ENCODE measurements at places on chromosomes 11 and 22.

DNA sequence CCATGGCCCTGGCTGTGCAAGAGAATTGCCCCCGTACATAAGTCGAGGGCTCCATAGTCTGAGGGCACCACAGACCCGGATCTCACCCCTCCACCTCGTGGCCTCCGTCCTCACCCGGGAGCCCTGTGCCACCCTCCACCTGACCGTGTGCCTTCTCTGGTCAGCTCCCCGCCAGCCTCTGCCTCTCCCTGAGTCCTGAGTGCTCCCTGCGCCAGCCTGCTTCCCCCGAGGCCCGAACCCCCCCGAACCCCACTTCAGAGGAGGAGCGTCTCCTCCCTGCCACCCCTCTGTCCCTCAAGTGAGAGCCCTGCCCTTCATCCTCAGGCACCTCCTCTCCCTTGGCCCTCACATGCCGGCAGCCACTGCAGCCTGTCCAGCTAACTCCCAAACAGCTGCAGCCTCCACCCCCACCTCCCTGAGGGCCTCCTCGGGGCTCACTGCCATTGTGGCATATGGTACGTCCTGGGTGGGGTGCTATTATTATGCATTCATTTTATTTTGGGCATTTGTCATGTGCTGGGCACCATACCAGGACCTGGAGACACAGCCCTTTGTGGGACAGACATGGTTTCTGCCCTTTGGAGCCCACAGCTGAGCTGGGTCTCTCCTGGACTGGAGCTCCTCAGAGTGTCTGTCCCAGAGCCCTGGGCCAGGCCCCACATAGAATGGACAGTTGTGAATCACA, 67.2 kb downstream of the MYO7A start:
- no peak for DNase-seq

GRCh38 chr22:42985531-42985905, 29.4 kb downstream of the PACSIN2 start:
- no peak for DNase-seq

DNA sequence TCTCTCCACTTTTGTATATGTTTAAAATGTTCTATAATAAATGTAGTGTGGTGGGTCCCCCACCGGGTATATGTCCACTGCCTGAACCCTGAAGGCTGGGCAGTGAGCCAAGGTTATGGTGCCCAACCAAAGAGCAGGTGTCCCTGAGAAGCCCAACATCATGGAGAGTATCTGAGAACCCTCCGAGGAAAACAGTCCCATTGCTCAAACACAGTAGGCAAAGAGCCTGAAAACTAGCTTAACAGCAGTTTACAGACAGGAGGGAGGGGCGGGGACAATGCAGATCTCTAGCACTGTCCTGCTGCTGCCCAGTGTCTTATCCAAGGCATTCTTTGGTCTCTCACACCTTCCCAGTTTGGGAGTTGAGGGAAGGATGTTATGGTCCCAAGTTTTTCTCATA, 91.0 kb downstream of the TMPRSS5 start:
- no peak for DNase-seq

DNA sequence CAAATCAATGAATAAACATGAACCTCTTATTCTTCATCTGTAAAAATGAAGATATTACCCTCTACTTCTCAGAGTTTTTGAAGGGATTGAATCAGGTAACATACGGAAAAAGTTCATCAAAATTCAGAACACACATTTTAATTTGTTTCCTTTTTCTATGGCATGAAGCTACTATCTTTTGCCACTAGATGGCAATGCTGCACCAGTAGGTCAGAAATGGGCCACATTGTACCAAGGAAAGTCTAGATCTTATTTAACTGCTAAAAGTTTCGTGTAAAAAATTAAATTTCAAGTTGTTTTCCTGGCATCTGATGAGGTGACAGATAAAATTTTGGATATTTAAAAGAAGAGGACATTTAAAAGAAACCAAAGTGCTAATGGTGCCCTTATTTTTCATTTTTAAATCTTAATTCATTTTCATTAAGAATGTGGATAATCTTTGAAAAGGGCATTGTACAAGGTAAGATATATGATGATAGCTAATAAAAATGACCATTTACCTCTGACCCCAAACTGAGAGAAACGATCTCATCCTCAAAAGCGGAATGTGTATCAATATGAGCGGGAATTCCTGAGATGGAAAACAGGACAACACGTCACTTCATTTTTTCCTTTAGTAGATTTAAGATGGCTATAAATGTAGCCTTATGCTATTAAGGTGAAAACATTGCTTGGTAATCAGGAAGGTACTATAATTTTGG, 16.1 kb downstream of the ALKBH8 start:
- DNase-seq, result no peak

- no peak for DNase-seq
Observed at GRCh38 chr11:69022260-69022659, 9.2 kb upstream of the MRGPRF start.

GRCh38 chr11:61935861-61936260, 14.3 kb upstream of the BEST1 start:
- DNase-seq, result no peak

DNA sequence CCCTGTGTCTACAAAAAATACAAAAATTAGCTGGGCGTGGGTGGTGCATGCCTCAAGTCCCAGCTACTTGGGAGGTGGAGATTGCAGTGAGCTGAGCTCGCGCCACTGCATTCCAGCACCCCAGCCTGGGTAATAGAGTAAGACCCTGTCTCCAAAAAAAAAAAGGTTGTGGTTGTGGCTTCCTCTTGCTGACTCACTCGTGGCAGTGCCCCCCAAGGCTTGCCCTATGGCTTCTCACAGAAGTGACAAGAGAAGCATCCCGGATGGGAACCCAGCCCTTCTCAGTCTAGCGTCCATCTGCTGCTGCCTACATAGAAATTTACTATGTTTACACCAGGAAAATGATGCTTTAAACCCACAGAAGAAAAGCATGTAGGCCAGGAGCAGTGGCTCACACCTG, 68.5 kb upstream of the PITPNB start:
- DNase-seq, result no peak

DNA sequence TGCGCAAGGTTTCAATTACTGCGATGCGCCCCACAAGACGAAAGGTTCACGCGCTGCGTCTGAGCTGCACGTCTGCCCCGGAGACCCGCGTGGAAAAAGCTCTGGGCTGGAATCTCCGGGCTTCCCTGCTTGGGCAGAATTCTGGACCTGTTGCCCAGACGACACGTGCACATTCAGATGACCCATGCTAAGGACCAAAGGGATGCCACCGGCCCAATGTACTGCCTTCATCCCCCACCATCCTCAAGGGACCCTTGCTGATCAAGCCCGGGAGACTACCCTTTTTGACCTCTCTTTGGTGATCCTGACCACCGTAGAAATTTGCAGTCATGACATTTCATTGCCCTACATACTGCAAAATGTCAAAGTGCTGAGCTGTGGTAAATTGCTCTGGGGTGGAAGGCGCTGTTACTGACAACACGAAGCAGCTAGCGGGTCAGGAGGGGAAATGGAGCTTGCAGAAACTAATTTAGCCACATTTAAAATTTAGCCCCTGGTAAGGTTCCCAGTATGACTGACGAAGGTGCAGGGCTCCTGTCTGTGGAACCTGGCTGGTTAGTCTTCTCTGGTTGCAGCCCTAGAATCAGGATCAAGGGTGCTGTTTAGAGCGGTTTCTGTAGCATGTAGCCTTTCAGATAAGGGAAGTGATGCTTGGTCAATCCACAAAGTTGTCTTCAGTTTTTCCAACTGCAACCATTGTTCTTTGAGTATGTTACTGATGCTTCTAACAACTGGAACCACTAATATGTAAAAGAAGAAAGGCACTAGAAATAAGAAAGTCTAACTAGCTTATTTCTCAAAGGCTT, 81.9 kb downstream of the PRR5L start:
- DNase-seq, result no peak

GRCh38 chr11:4072668-4073285, 21.8 kb upstream of the RRM1 start:
- DNase-seq, result no peak

- DNase-seq, result no peak
Observed at GRCh38 chr22:35409783-35410662, 10.1 kb downstream of the MCM5 start.

GRCh38 chr11:11038352-11038751, 180.5 kb upstream of the ZBED5 start:
- DNase-seq, result no peak

GRCh38 chr22:42299586-42300258, 29.3 kb upstream of the TCF20 start:
- no peak for DNase-seq

- DNase-seq, result no peak
Observed at GRCh38 chr11:72777755-72778278, 16.0 kb downstream of the STARD10 start.

DNA sequence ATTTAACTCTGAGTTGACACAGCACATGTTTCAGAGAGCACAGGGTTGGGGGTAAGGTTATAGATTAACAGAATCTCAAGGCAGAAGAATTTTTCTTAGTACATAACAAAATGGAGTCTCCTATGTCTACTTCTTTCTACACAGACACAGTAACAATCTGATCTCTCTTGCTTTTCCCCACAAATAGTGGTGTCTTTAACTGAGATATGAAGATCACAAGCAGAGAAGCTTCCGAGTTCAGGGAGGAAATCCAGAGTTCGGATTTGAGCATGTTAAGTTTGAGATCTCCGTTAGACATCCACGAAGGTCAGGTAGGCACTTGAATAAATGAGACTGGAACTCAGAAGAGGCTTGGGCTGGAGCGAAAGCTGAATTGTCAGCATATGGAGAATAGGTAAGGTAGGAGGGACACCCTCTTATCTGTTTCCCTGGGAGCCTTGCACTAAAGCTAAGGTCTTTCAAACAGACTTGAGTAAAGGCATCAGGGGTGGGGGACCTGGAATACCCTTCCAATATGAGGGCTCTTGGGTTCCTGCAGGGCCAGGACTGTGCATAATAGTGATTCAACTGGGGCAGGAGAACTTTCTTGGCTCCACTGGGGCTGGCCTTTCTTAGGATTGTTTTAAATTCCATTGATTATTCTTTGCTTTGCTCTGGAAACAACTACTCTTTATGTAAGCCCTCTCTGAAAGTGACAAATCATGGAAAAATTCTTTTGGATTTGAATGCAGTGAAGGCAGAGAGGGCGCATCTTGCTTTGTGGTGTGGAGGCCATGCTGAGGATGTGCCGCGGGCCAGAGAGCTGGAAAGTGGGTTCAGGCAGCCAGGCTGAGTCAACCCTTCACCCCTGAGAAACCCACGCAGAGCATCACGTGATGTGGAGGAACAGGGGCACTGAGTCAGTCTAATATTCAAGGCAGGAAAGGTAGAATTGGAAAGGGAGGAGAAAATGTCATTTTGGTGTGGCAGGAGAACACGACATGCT, 62.7 kb upstream of the AMPD3 start:
- DNase-seq, result no peak

- peak; percentile 47 for DNase-seq
Observed at GRCh38 chr11:2259897-2260451, 10.4 kb downstream of the ASCL2 start.

DNA sequence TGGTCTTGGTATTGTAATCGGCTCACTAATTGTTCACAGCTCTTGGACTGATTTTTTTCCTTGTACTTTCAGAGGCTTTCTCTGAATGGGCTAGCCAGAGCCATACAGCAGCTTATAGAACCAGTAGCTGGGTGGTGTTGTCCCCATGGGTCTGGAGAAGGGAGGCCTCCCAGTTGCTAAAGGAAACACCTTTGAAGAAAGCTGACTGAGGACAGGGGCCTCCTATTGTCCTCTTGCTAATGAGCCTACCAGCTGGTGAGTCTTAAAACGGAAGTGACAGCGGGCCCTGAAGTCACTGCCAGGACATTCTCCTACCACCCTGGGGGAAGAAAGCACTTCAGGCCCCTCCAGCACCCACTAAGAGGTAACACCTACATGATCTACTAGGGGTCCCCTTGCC, 9.9 kb downstream of the FADS3 start:
- DNase-seq, result no peak

- no peak for DNase-seq
Observed at GRCh38 chr11:126123686-126124085, 61.0 kb upstream of the CDON start.

GRCh38 chr11:64713781-64714363, 9.1 kb downstream of the NRXN2 start:
- DNase-seq, result no peak

- DNase-seq, result no peak
Observed at GRCh38 chr22:48872271-48873190, 955.1 kb downstream of the BRD1 start.

- no peak for DNase-seq
Observed at GRCh38 chr22:17013396-17014100, 5.5 kb upstream of the GAB4 start.

- no peak for DNase-seq
Observed at GRCh38 chr11:124876818-124877630, 11.8 kb downstream of the ROBO3 start.

GRCh38 chr22:47810505-47811500, 1048.4 kb downstream of the TBC1D22A start:
- no peak for DNase-seq

DNA sequence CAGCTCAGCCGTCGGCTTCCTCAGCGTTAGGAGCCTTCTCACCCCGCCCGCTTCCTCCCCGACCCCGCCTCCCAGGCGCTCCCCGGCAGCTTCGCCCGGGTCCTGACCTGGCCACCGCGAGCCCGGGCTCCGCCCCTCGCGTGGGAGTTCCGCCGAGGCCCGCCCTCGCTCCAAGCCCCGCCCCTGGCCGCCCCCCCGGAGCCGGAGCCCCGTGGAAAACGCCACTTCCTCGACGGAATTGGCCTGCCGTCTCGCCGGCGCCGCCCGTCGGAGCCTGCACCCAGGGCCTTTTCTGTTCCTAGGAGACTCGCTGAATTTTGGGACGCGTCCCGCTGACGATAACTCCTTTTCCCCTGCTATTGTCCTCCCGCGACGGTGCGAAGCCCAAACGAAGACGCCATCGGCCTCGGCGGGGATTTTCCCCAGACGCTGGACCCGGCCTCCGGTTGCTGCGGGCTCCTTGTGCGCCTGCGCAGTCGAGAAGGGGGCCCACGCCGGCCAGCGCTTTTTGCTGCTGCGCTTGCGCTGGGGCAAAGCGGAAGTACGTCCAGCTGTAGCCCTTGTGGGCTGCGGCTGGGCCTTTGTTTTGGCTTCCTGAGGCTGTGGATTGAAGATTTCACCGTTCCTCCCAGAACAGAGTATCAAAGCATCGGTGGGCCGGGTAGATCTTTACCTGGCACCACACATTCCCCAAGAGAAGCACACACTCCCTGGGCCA, 10.0 kb downstream of the RELA start:
- peak; percentile 98 for DNase-seq

- no peak for DNase-seq
Observed at GRCh38 chr22:31625661-31626426, 36.2 kb downstream of the PISD start.

DNA sequence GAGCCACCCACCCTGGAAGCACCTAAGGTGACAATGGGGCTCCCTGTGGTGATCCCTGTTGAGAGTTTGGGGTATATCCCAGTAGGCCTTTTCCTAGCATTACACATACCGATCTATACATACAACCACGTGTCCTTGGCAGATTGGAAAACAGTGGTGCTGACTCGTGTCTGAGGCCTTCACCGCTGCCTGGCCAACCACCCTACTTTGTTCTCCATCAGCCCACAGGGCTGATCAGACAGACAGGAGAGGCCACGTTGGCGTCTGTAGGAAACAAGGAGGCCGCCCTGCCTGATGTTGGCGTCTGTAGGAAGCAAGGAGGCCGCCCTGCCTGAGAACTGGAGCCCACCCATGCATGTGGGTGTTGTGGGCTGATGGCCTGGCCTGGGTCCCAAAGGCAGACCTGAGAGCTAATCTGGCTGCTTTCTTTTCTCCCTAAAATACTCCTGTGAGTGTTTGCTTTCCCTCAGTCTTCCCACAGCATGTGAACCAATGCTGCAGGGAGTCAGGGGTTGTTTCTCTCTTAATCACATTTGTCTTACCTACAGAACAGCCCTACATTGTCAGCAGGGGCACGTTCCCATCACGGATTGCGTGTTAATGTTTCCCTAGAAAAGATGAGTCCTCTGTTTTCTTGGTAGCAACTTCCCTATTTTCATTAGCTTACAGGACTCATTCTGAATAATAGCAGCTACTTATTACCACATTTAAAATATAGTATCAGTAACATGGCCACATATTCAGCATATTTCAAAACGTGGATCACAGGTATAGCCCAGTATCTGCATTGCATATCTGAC, 57.2 kb downstream of the SBF1 start:
- DNase-seq, result no peak
